ENCODE measurements at places on chromosomes 7 and 10. TPM values are rescaled to one million over a fixed set of nuclear protein-coding genes. Genes with fewer than 3 reads are reported as not detected.

ST7 gene
- total RNA-seq, result 50.5 TPM

AASS gene
- total RNA-seq, result 36.2 TPM

ACTL6B gene
- 90.4 TPM for total RNA-seq

ZNF518A gene
- total RNA-seq, result 66.4 TPM

DHTKD1 gene
- 66.2 TPM for total RNA-seq

TRPV5 gene
- 0.23 TPM for total RNA-seq

HMX2 gene
- total RNA-seq, result 0.92 TPM

SVOPL gene
- total RNA-seq, result 3.0 TPM

GPR22 gene
- total RNA-seq, result 27.2 TPM

HERC4 gene
- 81.7 TPM for total RNA-seq

LCOR gene
- 70.6 TPM for total RNA-seq

CALHM3 gene
- total RNA-seq, result not detected

UCN3 gene
- not detected for total RNA-seq

C10orf95 gene
- total RNA-seq, result 0.69 TPM

SDK1 gene
- 18.9 TPM for total RNA-seq

CYP3A5 gene
- total RNA-seq, result not detected

C7orf33 gene
- total RNA-seq, result not detected

MRLN gene
- 0.69 TPM for total RNA-seq

PKD1L1 gene
- 0.92 TPM for total RNA-seq

ZNF736 gene
- 50.7 TPM for total RNA-seq

PGAM2 gene
- total RNA-seq, result 16.4 TPM

All from diencephalon (tissue), 1 donor.